ENCODE measurements at places on chromosomes 16 and 17.

- DNase-seq: no peak
Observed at GRCh38 chr16:80594756-80595155, 54.0 kb downstream of the DYNLRB2 start.

- no peak for DNase-seq
Observed at GRCh38 chr17:47757386-47757785, 24.4 kb downstream of the TBX21 start.

- no peak for DNase-seq
Observed at GRCh38 chr17:2841606-2842005, 45.4 kb downstream of the RAP1GAP2 start.

DNA sequence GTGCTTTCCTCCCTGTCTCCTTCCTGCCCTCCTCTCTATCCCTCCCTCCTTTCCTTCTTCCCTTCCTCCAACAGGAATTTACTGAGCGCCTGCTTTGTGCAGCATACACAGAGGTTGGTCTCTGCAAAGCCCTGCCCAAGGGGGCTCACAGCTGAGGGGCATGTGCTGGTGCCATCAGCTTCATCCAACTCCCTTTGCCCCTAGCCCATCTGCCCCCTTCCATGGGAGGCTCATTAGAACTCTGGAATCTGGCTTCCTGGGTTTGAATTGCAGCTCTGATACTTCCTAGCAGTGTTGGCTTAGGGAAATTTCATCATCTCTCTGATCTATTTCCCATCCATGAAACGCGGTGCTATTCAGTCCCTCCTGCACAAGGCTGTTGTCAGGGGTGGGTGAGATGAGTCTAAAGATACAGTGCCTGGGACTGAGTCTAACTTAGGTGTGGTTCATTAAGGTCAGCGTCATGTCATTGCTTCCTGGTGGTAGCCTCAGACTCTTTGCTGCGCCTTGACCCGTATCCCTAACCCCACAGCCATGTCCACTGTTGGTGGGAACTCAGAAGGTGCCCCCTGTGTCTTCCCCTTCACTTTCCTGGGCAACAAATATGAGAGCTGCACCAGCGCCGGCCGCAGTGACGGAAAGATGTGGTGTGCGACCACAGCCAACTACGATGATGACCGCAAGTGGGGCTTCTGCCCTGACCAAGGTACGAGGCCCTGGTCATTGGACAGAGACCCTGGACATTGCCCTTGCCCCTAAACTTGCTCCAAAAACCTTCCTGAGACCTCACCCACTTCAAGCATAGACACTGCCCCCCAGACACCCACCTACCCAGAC lies 10.3 kb downstream of the MMP2 start:
- no peak for DNase-seq

DNA sequence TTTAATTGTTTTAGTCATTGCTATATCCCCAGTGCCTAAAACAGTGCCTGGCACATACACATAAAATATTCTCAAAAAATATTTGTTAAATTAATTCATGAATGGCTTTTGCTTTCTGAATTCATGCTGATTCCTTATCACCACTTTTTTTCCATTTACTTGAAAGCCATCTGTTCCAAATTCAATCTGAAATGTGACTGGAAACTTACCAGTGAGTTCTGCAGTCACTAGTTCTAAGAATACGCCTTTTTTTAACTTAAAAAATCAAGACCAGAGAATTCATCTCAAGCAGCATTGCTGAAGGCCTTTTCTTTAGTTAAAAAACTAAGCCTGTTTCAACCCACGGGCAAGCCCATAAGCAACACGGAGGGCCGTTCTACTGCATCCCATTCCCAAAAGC lies 114.0 kb upstream of the ERCC4 start:
- no peak for DNase-seq

- peak; percentile 48 for DNase-seq
Observed at GRCh38 chr16:29007730-29008593, 23.1 kb downstream of the LAT start.

- DNase-seq: no peak
Observed at GRCh38 chr17:44846206-44846605, 1.5 kb upstream of the HIGD1B start.

DNA sequence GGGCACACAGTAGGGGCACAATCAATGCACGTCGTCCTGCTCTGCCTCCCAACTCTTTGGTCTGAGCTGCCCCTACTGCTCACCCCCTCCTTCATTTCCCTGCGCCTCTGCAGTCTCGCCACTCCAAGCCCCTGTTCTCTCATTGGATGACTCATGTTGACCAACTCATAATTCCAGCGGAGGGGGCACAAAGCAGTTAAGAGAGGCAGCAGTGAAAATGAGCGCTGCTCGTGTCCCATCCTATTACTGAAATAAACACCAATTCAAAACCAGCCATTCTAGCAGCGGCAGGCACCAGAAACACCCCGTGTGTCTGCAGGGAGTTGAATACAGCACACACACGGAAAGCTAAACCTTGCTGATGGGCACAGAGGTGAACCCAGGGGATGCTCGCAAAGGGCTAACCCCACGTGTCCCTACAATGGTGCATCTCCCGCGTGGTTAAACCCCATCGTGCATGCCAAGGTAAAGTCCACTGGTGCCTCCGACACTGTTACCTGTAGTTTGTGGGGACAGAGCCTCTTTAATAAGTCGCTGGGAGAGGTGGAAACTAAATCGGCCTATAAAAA lies 310.4 kb downstream of the XYLT1 start:
- no peak for DNase-seq

DNA sequence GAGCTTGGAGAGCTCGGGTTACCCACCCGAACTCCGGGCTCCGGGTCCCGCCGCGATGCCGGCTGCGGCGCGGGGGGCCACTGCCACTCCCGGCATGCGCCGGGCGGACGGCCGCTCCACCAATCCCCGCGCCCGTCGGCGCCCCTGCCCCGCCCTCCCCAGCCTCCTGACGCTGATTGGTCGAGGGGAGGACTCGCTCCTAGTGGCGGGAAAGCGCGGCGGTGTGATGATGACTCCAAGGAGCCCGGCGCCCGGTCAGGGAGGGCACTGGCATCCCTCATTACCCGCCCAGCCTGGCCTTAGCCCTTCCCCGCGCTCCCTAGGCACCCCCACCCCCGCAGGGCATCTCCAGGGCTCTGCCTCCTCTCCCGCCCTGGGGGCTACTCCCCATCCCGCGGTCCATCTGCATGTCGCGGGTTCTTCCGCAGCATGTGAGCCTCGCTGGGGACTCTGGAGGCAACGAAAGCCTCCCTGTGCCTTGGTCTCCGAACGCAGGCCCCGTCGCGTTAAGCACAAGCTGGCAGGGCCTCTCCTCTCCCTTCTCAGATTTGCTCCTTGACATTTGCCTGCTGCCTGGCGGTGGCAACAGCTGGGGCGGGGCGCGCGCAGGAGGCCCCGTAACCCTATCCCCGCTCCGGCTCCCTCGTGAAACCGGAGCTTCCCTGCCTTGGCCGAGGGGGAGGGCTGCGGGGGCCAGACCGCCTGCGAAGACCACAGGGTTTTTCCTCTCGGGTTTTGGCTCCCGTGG lies 1.7 kb downstream of the ATP2A1 start:
- peak; percentile 90 for DNase-seq

DNA sequence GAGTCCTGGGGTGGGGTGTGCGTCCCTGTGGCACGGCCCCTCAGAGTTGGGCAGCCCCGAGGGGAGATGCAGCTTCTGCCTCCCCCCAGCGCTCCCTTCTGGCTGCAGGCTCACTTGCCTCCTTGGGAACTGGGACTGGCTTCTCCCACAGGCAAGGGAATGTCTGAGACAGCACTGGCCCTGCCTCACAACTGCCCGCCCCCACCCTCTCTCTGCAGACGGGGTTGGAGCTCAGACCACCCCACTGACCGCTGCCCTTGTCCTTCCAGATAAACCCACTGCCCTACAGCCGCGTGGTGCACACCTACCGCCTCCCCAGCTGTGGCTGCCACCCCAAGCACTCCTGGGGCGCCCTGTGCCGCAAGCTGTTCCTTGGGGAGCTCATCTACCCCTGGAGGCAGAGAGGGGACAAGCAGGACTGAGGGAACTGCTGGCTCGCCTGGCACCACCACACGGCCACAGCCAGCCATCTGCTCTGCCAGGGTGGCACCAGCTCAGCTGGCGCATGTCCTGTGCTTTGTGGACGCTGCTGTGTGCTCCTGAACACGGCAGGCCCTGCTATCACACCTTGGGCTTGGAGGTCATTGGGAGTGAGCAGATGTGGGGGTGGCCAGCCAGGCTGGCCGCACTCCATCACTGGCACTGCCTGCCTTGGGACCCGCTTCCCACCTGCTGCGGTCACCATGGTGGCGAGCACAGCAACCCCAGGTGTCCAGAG lies 7.1 kb upstream of the RAB40C start:
- DNase-seq: no peak

GRCh38 chr16:65064131-65064530 lies 57.7 kb downstream of the CDH11 start:
- DNase-seq: no peak

- DNase-seq: no peak
Observed at GRCh38 chr16:57863434-57864160, 61.3 kb upstream of the KIFC3 start.

DNA sequence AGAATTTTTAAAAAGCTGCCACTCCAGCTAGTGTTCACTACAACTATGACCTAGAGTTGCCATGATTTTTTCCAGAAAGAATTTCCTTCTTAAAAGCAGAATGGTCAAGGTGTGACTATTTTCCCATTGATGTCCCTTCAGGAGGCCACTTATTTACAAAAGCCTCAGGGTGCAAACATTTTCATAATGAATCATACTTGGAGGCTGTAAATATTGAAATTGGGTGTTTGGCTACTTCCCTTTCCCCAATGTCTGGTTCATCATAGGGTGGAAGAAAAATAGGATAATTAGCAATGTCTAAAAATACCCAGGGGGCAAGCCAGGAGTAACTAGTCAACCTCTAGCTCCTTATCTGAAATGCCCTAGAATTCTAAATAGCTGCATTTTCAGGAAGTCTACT lies 18.8 kb downstream of the AXIN2 start:
- DNase-seq: no peak

DNA sequence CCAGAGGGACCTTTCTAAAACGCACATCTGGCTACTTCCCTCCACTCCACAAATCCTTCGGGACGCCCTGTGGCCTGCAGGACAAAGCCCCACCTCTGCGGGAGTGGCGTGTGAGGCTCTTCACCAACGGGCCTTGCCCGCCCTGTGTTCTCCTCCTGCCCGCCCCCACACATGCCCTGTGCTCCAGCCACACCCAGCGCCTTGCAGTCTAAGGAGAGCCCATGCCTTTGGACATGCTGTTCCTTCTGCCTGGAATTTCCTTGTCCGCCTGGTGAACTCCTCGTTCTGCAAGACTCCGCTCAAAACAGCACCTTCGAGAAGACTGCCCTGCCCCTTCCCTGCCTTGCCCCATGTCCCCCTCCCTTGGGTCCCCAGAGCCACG lies 7.4 kb downstream of the ELOB start:
- no peak for DNase-seq

DNA sequence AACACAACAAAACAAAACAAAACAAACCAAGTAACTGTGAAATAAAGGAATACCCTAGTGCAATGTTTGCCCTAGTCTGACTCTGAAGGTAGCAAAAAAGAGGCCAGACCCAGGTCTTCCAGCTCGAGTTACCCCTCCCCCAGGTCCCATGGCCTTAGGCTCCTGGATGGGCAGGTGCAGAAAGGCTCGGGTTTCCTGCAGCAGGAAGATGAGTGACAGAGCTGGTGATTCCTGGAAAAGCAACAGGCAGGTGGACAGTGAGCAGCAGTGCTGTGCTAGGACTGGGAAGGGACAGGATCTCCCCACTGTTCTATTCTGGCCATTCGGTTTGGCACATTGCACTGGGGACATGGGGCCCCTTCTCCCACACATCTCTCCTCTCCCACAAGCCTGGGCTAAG lies 42.9 kb upstream of the MRTFB start:
- DNase-seq: no peak

- DNase-seq: no peak
Observed at GRCh38 chr16:1938316-1938715, 4.7 kb downstream of the MSRB1 start.

DNA sequence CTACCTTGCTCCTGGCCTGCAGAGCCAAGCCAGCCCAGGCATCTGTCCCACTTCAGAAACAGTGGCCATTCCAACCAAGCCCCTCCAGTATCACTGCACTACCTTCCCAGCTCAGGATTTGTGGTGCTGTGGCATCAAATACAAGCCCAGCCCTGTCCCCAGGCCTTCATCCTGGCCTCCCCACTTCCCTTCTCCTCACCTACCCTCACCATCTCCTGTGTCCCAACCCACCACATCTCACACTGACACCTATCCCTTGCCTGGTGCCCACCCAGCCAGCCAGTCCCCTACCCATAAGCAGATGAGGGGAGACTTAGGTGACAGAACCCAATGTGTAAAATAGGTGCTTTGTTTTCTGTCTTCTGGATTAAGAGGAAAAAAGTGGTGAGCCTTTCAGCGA lies 66.0 kb upstream of the CDH5 start:
- no peak for DNase-seq

GRCh38 chr16:82601989-82602640 lies 24.7 kb upstream of the CDH13 start:
- no peak for DNase-seq

DNA sequence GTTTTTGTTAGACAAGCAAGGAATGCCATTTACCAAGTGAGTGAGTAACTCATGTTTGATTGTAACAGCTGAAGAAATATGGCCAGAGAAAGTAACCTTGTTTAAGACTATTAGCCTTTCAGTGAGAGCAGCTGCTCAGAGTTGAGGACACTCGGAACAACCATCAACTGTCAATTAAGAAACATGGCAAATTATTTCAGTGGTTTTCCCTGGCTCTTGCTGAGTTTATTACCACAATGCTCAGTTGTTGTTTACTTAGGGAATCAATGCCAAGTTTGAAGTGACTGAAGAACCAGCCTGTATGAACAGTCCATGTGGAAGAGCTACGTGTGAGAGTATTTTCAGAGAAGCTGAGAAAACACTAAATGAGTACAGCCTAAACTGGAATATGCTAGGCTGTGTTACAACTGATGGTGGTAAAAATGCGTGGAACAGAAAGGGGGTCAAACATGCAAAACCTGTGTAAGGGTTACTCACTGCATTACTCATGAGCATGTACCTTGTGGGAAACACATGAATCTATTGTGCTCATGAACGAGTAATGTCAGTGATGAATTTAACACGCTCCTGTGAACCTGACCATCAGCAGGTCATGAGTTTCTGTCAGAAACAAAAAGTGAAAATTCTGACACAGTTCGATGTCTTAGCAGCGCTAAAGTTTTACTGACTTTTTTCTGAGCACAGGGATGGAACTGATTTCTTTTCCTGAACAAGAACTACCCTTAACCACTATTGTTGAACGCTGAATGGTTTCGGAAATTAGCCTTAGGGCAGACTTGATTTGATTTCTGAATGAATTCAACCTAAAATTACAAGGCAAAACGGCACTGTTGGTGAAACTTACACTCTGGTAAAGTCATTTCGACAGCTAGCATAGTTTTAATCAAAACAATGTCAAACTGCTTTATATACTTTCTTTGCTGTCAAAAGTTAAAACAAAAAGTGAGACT lies 33.5 kb downstream of the GNA13 start:
- DNase-seq: no peak
